ENCODE measurements at places on chromosomes 12 and 14.

- no peak for DNase-seq
Observed at GRCh38 chr12:69655616-69656340, 43.3 kb downstream of the BEST3 start.

GRCh38 chr12:11773889-11774677 is 124.6 kb downstream of the ETV6 start:
- peak; percentile 10 for DNase-seq

DNA sequence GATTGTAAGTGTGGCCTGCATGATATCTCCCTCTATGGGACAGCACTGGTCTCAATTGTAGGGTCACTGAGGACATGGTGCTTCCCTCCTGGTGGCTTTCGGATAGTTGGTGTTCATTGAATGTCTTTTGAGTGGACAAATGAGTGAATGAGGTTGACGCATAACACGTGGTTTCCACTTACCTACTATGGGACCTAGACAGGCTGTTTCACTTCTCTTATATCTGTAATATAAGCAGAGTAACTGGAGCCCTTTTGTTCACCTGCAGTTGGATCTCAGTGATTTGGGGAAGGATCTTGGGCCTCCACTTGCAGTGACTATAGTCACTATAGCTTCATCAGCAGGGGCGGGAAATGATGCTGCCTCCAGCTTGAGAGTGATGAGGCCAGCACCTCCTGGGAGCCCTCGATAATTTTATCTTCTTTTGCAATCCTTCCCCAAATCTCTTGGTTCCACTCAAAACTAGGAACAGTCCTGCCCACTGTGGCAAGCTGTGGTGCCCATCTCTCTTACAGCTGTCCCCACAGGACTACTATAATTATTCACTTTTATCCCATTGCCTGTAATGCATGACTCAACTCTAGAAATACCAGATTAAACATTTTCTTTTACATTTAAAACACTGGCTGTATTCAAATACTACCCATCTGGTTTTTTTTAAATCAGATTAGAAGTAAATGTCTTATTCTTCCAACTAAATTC is 242.9 kb downstream of the CHST11 start:
- no peak for DNase-seq

DNA sequence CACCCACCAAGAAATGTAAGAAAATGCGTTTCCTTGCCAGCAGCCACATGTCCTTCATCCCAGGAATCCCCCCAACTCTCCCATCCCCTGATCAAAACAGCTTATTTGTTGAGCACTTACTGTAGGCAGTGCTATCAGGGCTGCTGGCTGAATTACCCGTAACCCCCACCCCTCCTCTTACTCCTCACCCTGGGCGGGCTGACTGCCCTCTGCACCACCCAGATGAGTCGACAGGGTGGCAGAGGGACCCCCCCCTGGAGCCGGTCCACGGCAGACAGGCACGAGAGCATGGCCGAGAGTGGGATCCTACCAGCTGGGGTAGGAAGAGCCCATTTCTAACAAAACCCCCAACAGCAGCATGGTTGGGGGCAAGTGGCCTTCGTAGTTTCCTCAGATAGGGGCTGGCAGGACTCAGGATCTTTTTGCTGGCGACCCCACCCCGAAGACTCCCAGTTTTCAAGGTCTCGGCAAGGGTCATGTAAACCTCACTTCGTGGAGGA is 1.1 kb upstream of the RHOF start:
- DNase-seq: no peak

DNA sequence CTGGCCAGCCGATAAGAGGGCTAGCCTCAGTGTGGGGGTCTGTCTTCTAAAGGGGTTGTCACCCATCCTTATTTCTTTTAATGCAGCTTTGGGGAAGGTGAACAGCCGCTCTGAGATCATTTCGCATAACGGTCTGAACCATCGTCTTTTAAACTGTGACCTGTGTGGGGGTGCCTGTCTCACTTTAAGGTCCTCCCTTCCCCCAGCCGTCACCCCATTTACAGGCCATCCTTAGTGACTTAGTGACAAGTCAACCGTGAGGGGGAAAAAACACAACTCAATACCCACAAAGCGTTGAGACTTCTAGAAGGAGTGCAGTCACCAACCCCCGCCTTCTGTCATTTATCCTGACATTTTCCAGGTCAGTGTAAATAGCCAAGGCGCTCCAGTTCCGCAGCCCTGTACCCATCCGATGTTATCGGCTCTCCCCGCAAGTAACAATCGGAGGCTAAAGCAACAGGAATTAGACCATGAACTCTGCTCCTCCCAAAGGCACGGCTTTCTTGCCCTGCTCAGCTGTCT is 505 bp upstream of the DENND5B start:
- DNase-seq: peak; percentile 72

- DNase-seq: peak; percentile 84
Observed at GRCh38 chr12:6532927-6533652, 1.2 kb upstream of the GAPDH start.

- no peak for DNase-seq
Observed at GRCh38 chr14:103041464-103041863, 15.9 kb downstream of the CDC42BPB start.

DNA sequence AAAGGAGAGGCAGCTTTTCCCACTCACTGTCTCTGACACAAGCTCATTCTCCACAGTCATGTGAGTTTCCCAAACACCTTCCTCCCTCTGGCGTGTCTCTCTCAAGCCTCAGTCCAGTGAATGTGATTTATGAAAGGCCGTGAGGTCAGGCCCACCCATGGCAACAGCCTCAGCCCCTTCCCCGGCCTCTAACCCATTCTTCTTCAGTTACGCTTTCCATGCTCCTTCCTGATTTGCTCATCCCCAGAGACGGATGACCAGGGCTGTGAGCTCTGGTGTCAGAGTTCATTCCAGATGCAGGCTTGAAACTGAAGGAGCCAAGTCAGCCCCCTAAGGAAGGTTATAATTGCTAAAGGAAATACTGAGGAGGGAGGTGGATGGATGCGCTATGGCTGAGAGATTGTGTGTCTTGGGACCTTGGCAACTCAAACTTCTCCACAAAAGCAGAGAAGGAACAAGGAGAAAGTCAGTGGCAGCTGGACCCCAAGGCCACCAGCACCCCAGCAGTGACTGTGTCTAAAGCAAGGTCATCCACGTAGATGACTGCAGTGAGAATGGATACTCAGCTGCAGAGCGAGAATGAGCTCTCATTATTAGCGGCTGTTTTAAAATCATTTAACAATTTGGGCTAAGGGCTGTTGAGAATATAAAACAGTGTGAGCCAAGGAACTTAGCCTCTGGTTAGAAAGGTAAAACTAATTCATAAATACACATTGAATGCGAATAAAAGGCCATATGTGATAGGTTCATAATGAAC is 84.1 kb downstream of the FBXL14 start:
- DNase-seq: no peak

Measured in hippocampal formation (tissue), 2 donors.